Glomerular endothelial cell (primary cell): ENCODE measurements at places on chromosomes 6 and 20. TPM values are rescaled to one million over a fixed set of nuclear protein-coding genes. Genes with fewer than 3 reads are reported as not detected.

MEP1A gene
- total RNA-seq = not detected in 2 replicates

PRDM1 gene
- total RNA-seq = 3.8 and 11.7 TPM in 2 replicates

PSORS1C1 gene
- 1.6 and 1.8 TPM in 2 replicates for total RNA-seq

FLOT1 gene
- total RNA-seq = 105 and 120 TPM in 2 replicates

RNF182 gene
- 4.0 and 7.2 TPM in 2 replicates for total RNA-seq

MAP1LC3A gene
- total RNA-seq = 77.5 and 97.0 TPM in 2 replicates

DNA sequence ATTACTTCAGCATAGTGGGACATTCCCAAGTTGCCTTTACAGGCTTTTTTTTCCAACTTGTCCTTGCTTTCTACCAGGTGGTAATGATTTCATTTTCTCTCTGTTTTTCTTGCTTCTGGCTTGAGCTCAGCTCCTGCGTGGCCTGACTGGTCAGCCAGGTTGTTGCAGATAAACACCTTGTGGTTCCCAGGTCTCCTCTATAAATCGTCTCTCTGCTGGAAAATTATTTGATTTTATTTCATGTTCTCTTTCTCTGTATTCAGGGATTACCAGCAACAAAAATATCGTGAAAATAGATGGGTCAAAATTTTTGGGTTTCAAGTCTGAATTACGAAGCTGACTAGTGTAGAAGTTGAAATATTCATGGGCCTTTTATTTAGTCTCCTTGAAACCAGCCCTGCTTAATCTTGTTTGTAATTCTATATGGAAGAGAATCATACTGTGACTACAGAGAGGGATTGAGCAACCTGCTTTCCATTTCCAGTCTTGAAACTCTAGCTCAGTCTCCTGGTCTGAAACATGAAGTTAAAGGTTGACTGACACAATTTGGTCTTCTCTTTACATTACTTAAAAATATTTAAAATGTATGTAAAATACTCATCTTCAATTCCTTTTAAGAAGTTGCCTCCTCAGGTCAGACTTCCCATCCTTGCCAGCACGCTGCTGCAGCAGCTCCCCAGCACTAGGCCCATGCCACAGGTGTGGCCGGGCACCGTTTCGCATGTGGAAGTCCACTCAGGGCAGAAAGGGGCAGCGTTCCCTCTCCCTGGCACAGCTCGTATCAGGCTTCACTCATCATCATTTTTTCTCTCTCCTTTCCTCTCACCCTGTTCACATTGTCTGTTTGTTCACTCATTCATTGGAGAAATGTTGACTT is 7.1 kb downstream of the DUSP22 start:
- no peak for DNase-seq

DNA sequence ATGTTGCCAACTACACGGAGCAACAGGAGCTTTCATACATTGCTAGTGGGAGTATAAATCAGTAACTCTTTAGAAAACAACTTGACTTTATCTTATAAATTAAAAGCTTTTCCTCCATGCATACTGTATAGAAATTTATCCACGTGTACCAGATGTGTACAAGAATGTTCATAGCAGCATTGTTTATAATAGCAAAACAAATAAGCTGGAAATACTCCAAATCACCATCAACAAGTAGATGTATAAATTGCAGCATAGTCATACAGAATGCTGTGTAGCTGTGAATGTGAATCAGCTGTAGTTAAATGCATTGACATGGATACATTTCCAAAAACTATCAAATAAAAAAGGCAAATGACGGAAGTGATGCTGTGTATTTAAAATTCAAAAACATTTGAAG is 6.0 kb downstream of the PSMF1 start:
- no peak for DNase-seq

DNA sequence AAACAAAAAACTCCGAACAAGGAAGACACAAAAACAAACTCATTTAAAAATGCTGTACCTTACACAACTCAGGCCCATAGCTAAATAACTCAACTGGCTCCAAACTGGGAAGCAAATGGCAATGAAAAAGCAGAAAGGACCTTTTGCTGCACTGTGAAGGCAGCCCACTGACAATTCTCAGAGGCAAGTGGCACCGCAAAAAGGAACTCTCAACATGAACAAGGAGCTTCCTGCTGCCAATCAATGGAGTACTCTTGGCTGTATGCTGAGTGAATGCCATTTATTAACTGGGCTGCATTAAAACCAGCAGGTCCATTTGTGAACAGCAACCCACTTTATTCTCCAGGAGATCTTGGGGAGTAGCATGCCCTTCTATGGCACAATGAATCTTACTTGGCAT is 209.9 kb downstream of the PTPRK start:
- no peak for DNase-seq

DNA sequence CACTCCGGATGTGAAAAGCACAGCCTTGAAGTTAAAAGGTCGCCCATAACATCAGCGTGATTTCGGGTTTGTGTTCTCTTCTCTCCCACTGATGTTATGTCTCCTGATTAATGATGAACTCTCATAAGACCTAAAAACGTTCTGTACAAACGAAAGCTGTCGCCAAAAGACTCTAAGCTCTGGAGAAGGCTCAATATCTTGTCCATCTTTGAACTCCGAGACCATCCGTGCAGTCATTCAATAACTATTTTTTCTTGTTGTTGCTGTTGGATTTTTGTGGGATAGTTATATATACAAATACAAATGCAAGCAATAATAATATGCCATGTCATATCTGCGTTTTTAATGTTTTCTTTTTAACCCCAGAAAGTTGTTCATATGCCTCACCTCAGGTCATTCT is 291.8 kb upstream of the MARCKS start:
- no peak for DNase-seq

DNA sequence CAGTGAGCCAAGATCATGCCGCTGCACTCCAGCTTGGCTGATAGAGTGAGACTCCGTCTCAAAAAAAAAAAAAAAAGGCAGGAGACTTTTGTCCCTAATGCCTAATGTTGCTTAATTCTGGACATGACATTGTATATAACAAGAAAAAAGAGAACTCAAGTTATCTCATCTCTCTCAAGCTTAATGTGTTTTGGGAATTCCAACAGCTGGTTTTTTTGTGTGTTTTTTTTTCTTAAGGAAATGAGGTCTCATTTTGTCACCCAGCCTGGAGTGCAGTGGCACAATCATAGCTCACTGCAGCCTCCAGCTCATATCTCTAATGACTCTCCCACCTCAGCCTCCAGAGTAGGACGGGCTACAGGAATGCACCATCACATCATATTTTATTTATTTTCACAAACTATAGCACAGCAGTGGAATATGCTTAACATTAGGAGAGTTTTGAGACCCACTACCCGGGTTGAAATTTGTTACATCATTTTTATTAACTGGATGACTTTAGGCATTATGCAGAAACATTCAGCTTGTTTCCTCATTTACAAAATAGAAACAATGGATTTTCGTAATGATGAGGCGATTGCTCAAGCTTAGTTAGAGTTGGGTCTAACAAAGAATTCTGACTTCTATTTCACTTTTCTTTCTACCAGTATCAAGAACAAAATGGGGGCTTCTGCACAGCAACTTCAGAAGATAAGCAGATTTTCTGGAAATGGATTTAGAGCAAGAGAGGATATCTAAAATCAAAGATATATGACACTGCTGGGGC is 104.1 kb upstream of the BTN3A2 start:
- no peak for DNase-seq

DNA sequence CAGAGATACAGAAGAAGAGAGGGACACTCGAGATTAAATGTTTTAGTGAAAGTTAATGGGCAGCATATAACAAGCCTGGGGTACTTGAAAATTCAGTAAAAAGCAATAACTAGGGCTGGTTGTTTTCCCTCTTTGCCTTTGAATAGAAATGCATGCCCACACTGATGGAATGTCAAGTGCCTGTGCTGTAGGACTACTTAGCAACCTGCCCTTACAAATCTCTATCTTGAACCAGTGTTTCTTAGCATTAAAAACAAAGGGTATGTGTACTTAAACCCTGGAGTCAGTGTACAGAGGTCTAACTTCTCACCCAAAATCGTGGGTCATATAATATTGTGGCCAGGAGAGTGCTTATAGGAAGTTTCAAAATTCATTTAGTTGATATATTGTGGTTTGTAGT is 37.1 kb downstream of the RNF144B start:
- DNase-seq = no peak

GRCh38 chr6:144647406-144647964 is 362.4 kb downstream of the UTRN start:
- no peak for DNase-seq
